Esophagus muscularis mucosa (tissue), 4 donors: ENCODE measurements at places on chromosomes 11 and 22. TPM values are rescaled to one million over a fixed set of nuclear protein-coding genes. Genes with fewer than 3 reads are reported as not detected.

Gene TST
- total RNA-seq: 44.1 TPM

Gene LRRN4CL
- 48.2 TPM for total RNA-seq

DNA sequence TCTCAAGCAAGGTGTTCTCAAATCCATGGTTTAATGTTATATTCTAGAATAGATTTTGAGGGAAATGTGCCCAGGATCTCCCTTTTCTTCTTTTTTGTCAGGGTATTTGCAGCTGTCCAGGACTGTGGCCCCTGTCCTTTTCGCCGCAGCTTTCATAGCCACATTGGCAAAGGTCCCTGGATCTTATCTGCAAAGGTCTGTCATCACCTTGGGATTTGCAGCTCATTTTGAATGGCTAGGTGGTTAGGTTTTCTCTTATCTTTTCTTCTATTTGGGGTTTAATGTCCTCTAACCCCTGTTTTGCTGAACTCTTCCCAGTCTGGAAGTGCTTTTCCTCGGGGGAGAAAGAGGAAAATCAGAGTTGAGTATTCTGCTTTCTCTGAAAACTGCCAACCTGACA lies 11.7 kb upstream of the C1QTNF4 start:
- no peak overlapping the region for H3K4me3 ChIP-seq
- no peak for DNase-seq
- peaks cover 18% of the 10 kb centered on the region for H3K36me3 ChIP-seq

GRCh38 chr11:17735818-17736578 lies 1.4 kb downstream of the KCNC1 start:
- peaks cover 34% of the 10 kb centered on the region for H3K27me3 ChIP-seq
- H3K4me1 ChIP-seq: peaks cover 31% of the 10 kb centered on the region
- no peak overlapping the region for H3K4me3 ChIP-seq
- no peaks in the 10 kb centered on the region for H3K36me3 ChIP-seq

GRCh38 chr11:78218707-78219492 lies 30.2 kb downstream of the USP35 start:
- DNase-seq: no peak
- H3K27me3 ChIP-seq: no peaks in the 10 kb centered on the region
- H3K36me3 ChIP-seq: peaks cover 34% of the 10 kb centered on the region
- H3K4me3 ChIP-seq: no peak overlapping the region
- no peaks in the 10 kb centered on the region for H3K4me1 ChIP-seq
- H3K27ac ChIP-seq: no peak overlapping the region

DNA sequence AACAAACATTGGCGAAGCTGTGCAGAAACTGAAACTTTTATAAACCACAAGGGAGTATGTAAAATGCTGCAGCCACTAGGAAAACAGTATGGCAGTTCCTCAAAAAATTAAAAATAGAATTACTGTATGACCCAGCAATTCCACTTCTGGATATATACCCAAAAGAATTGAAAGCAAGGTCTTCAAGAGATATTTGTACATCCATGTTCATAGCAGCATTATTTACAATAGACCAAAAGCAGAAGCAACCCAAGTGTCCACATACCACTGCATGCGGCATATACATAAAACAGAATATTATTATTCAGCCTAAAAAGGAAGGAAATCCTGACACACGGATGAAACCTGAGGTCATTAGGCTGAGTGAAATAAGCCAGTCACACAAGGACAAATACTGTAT lies 85.8 kb downstream of the RELT start:
- peaks cover 19% of the 10 kb centered on the region for H3K4me1 ChIP-seq
- H3K4me3 ChIP-seq: no peak overlapping the region
- no peak for DNase-seq
- H3K27ac ChIP-seq: no peak overlapping the region
- no peaks in the 10 kb centered on the region for H3K27me3 ChIP-seq

GRCh38 chr22:29710922-29711593 lies 8.7 kb upstream of the CABP7 start:
- H3K27ac ChIP-seq: no peak overlapping the region
- no peaks in the 10 kb centered on the region for H3K36me3 ChIP-seq
- H3K4me3 ChIP-seq: no peak overlapping the region

DNA sequence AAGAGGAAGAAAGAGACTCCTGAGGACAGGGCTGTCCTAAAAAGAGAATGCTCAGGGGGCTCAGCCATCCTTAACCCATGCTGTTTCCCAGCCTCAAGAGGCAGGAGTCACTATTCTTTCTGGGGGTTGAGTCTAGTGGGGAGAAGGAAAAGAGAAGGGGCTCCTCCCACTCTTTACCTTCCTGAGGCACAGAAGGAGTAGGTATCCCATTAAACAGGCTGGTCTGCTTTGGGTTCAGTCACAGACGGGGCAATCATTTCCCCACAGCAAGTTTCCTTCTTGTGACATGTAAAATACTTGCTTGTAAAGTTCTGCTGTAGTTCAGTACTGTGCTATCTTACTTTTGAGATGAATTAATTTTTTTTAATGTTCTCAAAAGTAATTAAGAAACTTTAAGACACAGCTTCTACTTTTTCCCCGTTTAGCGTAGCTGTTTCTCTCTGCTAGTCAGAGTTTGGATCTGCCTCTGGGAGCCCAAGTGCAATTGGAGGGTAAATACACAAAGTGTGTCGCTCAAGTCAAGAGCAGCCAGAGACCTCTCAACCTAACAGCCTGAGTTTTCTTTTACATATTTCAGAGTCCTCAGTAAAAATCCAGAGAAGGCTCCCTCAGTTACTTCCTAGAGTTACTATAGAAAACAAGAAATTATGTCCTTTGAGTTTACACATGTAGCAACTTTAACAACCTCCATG lies 15.0 kb downstream of the OR8A1 start:
- no peaks in the 10 kb centered on the region for H3K36me3 ChIP-seq
- H3K27ac ChIP-seq: no peak overlapping the region
- no peak overlapping the region for H3K4me3 ChIP-seq
- no peak for DNase-seq
- no peaks in the 10 kb centered on the region for H3K27me3 ChIP-seq
- H3K4me1 ChIP-seq: no peaks in the 10 kb centered on the region

- no peak overlapping the region for H3K4me3 ChIP-seq
- no peak for DNase-seq
- H3K27ac ChIP-seq: no peak overlapping the region
- H3K4me1 ChIP-seq: no peaks in the 10 kb centered on the region
Observed at GRCh38 chr22:17818180-17818579, 43.9 kb upstream of the BID start.

DNA sequence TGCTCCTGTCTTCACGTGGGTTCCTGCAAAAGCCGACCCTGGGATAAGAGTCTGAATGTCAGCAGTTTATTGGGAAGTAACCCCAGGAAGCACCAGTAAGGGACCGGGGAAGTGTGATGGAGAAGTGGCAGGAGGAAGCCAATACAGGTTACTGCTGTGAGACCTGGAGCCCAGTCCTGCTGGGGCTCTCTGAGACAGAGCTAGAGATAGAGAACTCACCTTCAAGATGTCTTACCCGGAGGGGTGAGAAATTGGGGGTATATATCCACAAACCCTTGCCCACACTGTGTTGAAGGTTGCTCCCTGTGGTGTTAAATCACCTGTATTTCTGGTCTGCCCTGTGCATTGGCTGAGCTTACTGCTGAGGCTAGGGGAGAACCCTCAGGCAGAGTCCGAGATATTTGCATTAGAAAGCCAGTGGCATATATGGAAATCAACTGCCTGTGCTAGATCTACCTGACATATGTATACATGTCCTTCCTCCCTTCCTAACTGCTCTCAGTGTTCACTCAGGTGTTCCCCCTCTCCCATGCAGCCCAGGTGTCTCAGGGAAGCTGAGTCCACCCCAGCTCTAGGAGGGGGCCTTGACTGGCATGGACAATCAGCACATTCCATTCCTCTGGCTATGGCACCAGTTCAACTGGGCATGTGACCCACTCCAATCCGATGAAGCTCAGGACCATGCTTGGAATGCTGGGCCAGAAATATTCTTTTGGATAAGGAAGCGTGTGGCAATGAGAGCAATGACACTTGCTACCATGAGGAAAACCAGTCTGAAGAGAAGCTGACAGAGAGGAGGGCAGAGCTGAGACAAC lies 6.8 kb upstream of the MICAL2 start:
- no peak for DNase-seq
- H3K4me1 ChIP-seq: peaks cover 20% of the 10 kb centered on the region
- no peak overlapping the region for H3K4me3 ChIP-seq
- peak overlapping the region; percentile 21 for H3K27ac ChIP-seq

- no peak for DNase-seq
- no peak overlapping the region for H3K4me3 ChIP-seq
- no peaks in the 10 kb centered on the region for H3K4me1 ChIP-seq
- H3K27me3 ChIP-seq: no peaks in the 10 kb centered on the region
- H3K27ac ChIP-seq: no peak overlapping the region
- no peaks in the 10 kb centered on the region for H3K36me3 ChIP-seq
Observed at GRCh38 chr11:127795326-127795725, 792.0 kb downstream of the ETS1 start.
